ENCODE measurements at places on chromosomes 1 and 21.

- no peak for DNase-seq
Measured at GRCh38 chr1:116372191-116372590, 853 bp upstream of the ATP1A1 start.

- no peak for DNase-seq
Measured at GRCh38 chr1:157575744-157576143, 22.1 kb downstream of the FCRL4 start.

DNA sequence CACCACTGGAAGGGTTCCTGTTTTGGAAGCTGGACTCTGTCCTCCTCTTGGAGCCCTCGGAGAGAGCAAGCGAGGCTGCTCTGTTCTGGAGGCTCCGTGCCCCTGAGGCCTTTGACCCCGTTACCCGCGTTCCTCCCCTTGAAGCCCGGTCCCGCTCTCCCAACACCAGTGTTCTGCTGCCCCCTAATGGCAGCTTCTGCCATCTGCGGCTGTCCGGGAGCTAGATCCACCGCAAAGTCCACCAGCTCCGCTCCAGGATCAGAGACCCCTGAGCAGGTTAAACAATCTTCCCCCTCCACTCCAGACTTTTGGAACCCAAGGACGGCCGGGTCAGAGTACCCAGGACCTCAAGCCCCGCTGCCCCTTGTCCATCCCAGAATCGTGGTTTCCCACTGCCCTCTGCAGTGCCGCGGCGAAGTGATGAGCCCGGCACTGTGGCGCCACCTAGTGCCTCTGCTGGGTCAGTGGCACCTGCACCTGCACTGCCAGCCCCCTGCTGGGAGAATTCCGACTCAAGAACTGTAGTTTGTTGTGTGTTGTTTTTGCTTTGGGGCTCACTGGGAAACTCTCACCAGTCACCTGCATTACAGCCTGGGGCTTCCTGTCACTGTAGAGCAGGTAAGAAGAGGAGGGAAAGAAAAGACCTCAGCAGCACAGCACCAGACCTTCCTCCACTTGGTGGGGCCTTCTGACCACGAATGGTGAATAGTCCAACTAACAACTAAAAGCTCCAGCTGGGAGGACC is 63.5 kb upstream of the NFASC start:
- peak; percentile 87 for DNase-seq

DNA sequence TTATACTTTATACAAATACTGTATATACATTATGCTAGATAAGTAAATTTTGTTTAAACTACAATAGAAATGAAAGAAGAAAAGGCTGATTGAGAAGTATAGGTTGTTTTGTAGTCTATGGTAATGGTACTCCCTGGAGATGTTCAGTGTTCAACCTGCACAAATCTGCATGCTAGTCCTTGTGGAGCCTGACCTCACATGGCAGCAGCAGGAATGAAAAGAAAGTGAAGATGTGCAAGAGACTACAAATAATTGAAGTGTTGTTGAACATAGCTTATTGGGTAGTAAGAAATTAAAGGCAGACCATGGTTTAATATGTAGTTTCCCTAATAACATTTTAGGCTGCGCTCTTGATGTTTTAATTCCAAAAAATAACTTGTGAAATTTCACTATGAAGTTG is 201.2 kb downstream of the TGFB2 start:
- DNase-seq, result no peak

DNA sequence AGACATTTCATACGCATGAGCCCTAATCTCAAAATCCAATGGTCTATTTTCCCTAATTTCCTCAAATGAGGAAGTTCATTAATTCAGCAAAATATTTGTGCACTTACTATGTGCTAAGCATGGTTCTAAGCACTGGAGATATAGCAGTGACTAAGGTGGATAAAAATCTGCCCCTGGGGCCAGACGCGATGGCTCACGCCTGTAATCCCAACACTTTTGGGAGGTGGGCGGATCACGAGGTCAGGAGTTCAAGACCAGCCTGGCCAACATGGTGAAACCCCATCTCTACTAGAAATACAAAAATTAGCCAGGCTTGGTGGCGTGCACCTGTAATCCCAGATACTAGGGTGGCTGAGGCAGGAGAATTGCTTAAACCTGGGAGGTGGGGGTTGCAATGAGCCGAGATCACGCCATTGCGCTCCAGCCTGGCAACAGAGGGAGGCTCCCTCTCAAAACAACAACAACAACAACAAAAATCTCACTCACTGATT is 4.3 kb upstream of the MIIP start:
- no peak for DNase-seq

- DNase-seq, result no peak
Measured at GRCh38 chr1:78143152-78143551, 97.4 kb downstream of the GIPC2 start.

- DNase-seq, result no peak
Measured at GRCh38 chr21:17429936-17430335, 82.9 kb upstream of the CXADR start.

GRCh38 chr1:244057474-244058385 is 6.6 kb downstream of the ZBTB18 start:
- no peak for DNase-seq
